Suppressor macrophage treated with lipopolysaccharide for 4 hours (primary cell): ENCODE measurements at places on chromosomes 12 and 14.

DNA sequence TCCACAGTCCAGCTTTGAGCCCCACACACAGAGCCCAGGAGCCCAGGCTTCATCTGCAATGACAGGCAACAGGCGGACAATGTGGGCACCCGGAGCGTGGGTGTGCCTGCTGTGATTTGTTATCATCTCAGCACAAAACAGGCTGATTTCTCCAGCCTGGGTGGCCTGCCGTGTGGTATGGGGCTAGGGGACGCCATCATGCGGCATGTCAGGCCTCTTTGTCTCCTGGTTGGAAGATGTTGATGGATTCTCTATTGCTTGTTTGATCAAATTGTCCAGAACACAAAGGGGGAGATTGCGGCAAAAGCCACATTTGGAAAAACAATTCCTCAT, 147.1 kb downstream of the KIF26A start:
- DNase-seq = no peak

DNA sequence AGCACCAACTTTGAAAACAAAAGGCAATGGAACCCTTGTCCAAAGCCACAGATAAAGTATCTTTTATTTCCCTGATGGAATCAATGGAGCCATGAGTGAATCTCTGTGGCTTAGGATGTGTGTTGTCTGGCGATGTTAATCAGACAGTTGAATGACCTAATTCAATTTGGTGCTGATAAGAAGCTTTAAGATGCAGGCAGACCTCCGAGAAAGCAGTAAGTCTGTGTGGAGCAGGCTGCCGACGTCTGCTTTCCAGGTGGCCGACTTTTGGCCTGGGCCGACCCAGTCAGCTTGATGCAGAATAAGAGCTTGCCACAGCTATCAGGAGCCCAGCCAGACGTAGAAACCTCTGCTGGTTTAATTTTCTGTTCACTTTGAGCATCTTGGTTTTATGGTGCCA, 21.1 kb upstream of the TMEM132C start:
- no peak for DNase-seq

GRCh38 chr14:56341766-56342493, 223.7 kb downstream of the PELI2 start:
- peak; percentile 38 for DNase-seq

DNA sequence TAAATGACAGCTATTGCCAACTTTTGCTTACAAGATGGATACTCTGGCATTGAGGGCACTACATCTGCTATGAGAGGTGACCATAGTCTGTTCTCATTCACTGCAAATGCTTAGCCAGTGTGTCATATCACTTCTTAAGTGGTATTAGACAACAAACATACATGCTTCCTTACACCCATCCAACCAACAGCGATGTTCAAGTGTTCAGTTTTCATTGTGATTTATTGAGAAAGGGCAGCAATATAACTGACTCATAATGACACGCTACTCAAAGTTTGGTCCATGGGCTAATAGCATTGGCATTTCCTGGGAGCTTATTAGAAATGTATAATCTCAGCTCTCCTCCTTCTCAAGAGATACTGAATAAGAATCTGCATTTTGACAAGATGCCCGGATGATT, 181.7 kb downstream of the NPAS3 start:
- no peak for DNase-seq

- DNase-seq = no peak
Measured at GRCh38 chr12:107543416-107543815, 142.2 kb upstream of the PWP1 start.

- peak; percentile 78 for DNase-seq
Measured at GRCh38 chr12:111024205-111024801, 103.9 kb upstream of the MYL2 start.

GRCh38 chr12:4812624-4813327, 92.6 kb downstream of the GALNT8 start:
- DNase-seq = no peak

GRCh38 chr14:73227812-73228781, 9.2 kb upstream of the PAPLN start:
- DNase-seq = peak; percentile 95

GRCh38 chr12:14545144-14546124, 22.2 kb downstream of the PLBD1 start:
- no peak for DNase-seq

GRCh38 chr12:39123580-39124253, 218.3 kb upstream of the CPNE8 start:
- DNase-seq = no peak

GRCh38 chr12:62484233-62484632, 17.6 kb downstream of the MON2 start:
- no peak for DNase-seq

- no peak for DNase-seq
Measured at GRCh38 chr14:59277659-59278058, 89.2 kb downstream of the DAAM1 start.

GRCh38 chr14:72679141-72679535, 214.8 kb downstream of the DPF3 start:
- DNase-seq = no peak

- peak; percentile 76 for DNase-seq
Measured at GRCh38 chr12:93848523-93849101, 171.4 kb downstream of the CRADD start.

DNA sequence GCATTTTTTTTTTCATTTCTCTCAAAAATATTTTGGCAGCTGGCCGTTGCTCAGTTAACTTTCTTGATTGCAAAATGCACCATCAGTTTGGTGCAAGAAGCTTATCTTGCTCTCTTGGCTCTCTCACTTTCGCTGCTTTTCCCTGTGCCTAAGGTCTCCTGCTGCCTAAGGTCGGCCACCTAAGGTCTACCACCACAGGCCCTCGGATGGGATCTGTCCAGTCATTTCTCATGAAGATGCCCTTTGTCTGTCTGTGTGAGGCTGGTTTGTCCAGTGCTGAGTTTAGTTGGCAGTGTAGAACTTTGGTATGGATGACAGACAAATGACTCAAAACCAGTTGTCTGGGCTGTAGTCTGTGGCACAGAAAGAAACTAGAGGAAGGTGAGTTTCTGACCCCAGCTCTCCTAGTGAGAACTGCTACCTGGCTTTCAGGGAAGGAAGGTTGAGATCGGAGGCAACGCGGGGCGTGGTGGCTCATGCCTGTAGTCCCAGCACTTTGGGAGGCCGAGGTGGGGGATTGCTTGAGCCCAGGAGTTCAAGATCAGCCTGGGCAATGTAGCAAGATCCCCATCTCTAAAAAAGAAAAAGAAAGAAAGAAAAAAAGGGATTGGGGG, 2.6 kb downstream of the MLXIP start:
- peak; percentile 37 for DNase-seq

DNA sequence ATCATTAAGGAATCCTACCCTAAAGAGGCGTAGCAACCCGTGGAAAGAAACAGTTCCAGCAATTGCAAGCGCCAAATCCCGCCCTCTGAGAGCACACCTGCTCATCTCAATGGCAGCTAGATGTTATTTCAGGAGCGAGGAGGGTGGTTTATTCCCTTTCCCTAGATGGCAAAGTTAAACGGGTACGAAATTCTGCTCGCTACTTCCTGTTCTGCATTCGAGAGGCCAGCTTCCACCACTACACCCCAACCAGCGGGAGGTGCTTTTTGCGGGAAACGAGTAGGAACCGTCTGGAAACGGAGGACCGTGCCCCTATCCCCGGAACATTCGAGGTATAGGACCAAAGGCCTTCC, 536 bp downstream of the VPS29 start:
- DNase-seq = peak; percentile 69

DNA sequence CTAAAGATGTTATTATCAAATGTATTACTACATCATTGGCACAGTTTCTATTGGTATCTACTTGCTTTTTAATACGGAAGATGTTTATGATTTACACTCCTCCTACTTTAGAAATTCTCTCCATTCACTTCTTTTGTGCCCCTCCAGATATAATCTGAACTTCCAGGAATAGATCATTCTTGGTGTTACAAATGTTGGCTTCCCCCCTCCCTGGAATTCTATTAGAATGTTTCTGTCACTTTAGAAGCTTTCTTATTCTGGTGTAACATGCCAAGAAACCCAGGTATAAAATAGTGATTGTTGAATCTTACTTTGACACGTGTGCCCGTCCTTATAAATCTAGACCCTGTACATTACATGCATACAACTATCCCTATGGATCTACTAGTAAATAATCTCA, 1.2 kb upstream of the WDR20 start:
- DNase-seq = no peak
